CD4-positive, alpha-beta T cell treated with Interleukin-4 for 4 hours (primary cell): ENCODE measurements at places on chromosomes 16 and 17.

DNA sequence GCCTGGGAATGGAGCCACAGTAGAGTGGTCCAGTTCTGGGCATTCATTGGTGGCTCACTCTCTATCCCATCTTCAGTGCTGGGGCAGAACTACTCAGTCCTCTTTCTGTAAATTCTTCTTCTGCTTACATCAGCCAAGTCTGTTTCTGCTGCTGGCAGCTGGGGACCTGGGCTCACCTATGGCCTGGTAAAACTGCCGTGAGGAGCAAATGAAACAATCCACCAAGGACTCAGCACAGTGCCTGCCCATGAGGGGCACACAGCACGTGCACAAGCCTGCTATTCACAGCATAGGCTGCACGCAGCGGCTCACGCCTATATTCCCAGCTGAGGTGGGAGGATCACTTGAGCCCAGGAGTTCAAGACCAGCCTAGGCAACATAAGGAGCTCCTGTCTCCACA, 30.9 kb upstream of the SNN start:
- no peak for DNase-seq

- no peak for DNase-seq
Measured at GRCh38 chr17:72456075-72456474, 335.3 kb downstream of the SOX9 start.

DNA sequence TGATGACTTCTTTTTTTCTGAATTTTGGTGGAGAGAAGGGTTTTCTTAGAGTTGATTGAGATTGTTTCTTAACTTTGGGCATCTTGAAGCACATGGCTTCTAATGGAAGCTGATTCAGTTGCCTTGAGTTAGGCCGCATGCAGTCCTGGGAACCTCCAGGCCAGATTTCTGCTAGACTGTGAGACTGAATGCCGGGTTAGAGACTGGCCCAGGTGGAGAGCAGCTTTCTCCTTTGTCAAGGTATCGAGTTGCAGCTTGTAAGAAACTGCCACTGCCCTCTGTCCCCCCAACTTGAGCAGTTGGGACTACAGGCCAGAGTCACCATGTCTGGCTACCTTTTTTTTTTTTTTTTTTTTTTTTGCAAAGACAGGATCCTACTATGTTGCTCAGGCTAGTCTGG, 77.6 kb downstream of the CLEC16A start:
- no peak for DNase-seq

GRCh38 chr17:27247071-27247957, 46.6 kb upstream of the WSB1 start:
- DNase-seq: no peak

DNA sequence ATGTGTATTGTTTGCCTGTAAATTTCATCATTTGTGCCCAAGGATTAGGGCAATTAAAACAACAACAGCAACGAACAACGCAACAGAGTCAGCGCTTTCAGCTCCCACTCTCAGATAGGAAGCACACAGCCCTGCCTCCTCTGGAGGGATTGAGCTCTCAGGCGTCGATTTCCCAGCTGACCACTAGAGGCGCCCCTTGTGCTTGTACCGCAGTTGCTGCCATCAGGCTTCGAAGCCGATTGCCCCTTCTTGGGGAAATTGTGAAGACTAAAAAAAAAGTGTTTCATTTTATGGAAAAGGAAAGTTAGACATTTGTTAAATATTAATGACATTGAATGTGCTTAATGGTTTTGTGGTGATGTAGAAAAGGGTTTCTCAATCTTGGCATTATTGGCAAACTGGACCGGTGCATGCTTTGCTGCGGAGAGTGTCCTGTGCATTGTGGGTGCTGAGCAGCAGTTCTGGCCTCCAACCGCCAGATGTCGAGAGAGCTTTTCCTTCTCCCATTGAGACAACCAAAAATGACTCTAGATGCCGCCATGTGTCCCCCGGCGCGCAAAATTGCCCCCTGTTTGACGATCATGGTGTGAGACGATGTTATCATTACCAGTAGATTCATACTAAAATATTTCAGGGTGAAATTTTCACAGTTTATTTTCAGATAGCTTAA, 650.4 kb upstream of the RBFOX1 start:
- no peak for DNase-seq

DNA sequence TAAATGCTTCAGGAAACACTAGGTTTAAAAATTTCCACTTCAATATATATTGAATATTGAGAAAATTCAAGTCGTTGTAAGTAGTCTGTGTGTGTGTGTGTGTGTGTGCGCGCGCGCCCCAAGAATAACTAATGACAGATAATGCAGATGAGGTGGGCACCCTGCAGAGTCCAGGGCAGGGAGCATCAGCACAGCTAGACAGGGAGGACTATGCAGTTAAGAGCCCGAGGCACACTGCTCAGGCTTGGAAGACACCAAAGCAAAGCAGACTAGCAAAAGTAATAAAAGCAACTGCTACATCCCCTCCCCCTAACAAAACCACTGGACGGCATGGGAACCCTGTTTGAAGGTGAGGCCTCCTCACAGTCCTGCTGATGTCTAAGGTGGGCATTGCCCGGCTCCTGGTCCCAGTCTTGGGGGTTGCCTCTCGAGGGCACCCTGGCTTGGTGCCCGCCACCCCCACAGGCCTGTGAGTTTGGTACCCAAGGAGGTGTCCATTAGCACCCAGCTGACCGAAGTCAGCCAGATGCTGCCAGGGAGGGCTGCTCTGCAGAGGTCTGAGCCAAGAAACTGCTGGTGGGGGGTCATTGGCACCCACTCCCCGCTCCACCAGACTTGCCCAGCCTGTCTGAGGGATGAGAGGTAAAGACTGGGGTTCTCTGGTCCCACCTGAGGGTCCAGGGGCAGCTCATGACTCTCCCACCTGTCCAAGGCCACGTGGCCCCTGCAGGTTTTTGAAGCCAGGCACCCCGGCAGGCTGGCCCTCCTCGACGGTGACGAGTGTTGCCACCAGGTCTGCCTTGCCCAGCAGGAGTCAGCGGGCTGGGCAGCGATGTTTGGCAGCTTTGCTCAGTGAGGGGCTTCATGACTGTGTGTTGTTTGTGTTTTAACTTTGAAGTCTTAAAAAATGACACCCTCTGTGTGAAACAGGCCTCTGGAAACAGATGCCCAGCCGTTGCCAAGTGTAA, 18.7 kb downstream of the LRRC75A start:
- no peak for DNase-seq

DNA sequence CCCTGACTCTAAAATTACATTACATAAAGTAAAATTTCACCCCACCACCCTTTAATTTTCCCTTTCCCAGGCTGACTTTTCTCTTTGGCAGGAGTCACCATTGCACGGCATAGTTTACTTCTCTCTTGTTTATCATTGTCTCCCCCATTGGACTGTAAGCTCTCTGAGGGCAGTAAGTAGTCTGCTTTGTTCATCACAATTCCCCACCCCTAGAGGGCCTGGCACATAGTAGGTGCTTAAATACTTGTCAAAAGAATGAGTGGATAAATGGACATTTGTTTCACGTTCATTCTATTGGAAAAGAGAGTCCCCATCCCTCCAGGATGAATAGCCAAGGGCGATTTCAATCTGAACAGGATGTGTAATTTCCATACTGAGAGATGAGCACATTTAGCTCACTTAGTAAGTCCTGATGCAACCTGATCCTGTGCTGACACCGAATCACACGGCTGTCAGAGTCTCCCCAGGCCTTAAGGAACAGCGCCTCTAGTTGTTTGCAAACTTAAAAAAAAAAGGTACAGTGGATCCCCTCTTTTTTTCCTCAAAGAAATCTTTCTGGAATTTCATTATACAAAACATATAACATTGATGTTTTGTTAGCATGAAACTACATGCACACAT, 54.0 kb downstream of the AKAP1 start:
- no peak for DNase-seq

DNA sequence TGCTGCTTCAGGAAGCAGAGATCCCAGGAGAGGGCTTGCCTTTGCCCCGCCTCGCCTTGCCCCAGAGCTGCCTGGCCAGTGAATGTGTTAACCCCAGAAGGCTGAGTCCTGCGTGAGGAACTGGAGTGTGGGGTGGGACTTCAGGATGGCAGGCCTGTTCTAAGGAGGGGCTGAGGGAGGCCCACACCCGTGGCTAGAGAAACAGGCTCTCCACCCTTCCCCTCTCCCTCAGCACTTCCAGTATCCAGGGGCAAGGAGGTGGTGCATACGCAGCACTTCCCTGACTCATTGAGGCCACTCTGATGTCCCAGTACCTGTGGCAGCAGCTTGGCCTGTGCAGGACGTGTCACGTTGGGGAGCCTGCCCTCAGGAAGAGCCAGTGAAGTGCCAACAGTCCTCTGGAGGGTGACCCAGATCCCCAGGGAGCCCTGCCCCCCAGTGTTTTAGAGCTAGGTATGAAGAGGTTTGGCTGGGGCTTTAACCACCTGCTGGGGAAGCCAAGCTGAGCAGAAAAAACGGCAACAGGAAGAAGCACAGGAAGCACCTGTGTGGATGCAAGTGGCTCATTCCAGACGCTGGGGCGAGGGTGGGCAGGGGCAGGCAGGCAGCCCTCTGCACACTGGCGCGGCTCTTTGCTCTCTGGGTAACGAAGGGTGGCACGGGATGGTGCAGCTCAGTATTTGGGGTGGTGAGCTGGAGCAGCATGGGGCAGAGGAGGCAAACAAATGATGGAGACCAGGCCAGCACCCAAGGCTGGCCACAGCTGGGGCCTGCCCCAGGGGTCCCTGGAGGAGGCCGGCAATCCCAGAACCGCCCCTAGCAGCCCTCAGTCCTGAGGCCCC, 14.7 kb upstream of the CTCF start:
- DNase-seq: peak; percentile 54
